ENCODE measurements at places on chromosomes 12 and 14.
A peak's percentile ranks its signal among the peaks of the same experiment; 100 is the strongest.

GRCh38 chr14:72776701-72777261, 117.1 kb downstream of the DPF3 start:
- DNase-seq: no peak

DNA sequence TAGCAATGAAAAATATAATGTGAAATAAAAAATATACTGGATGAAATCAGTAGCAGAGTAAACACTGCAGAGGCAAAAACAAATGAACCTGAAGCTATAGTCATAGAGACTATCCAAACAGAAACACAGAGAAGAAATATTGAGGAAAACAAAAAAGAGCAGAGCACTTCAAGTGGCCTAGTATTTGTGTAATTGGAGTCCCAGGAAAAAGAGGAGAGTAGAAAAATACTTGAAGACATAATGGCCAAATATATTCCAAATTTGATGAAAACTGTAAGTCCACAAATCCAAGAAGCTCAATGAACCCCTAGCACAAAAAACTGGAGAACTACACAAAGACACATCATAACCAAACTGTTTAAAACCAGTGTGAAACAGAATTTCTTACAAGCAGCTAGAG, 37.2 kb upstream of the CTDSP2 start:
- DNase-seq: no peak

- DNase-seq: no peak
Observed at GRCh38 chr12:30930238-30930637, 3.7 kb downstream of the TSPAN11 start.

DNA sequence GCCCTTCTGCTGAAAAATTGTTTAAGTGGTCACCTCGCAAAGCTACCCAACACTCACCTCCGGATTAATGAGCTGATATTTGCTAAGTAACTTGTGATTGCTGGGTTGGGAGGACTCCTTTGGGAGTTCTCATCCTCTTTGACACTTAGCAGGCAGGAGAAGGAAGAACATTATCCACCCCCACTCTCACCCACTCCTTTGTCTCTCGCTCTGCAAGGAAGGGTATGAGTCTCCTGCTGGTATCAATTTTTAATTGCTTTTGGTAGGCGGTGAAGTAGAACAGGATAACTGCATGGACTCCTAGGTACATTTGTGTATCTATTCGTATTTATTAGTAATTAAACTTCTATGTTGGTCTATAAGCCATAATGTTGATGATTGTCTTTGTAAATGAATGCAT, 6.9 kb upstream of the ABHD12B start:
- DNase-seq: no peak

GRCh38 chr14:77375164-77375950, 1.5 kb downstream of the TMED8 start:
- no peak for DNase-seq

GRCh38 chr12:110077800-110078199, 29.5 kb upstream of the C12orf76 start:
- no peak for DNase-seq

- DNase-seq: no peak
Observed at GRCh38 chr14:103739793-103740501, 24.3 kb downstream of the ZFYVE21 start.

GRCh38 chr14:54360667-54361066, 36.1 kb upstream of the CDKN3 start:
- no peak for DNase-seq

DNA sequence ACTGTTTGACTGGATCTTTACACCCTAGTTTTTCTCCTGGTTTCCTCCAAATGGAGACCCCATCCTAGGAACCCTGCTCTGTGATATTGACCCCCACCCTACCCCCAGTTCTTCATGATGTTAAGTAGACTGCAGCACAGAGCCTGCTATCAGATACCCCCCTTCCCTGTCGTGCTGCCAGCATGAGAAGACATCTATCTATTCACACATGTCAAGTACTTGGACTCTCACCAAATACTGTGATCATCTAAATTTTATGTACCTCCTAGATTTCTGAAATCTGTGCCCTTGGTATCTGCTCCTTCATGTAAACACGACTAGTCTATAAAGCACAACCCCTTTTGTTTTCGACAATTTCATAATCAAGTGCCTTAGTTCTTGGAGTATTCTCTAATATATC, 38.9 kb downstream of the FERMT2 start:
- DNase-seq: no peak

GRCh38 chr14:22890416-22890815, 7.4 kb downstream of the REM2 start:
- no peak for DNase-seq

DNA sequence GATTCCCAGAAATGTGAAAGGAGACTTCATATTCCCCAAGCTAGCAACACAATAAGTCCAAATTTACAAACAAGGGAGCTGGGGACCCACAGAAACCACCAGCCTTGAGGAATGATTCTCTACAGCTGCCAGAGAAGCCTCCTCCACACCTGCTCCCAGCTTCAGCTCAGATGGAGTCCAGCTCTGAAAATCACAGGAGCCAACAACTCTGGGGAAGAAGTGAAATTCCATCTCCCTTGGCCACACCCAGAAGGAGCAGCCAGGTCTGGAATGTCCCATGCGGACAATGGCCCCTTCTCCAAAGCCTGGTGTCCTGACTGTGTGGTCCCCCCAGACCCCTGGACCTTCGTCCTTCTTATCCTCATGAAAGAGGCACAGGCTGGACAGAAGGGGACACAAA, 45.4 kb downstream of the SYNE3 start:
- no peak for DNase-seq

DNA sequence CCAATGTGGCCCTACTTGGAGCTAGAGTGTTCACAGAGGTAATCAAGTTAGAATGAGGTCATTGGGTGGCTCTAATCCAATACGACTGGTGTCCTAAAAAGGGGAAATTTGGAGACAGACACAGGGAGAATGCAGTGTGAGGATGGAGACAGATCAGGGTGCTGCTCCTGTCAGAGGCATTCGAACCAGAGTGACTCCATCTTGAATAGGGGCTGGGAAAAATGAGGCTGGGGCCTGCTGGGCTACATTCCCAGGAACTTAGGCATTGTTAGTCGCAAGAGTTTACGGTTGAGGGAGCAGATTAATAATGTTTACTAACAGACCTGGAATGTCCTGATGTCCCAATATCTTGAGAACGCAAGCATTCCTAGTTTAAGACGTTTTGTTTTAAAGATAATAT, 20.2 kb downstream of the TNFAIP2 start:
- DNase-seq: no peak

GRCh38 chr14:61183196-61183885, 97.8 kb downstream of the TMEM30B start:
- DNase-seq: no peak

GRCh38 chr12:6068227-6068626, 56.2 kb downstream of the VWF start:
- no peak for DNase-seq

DNA sequence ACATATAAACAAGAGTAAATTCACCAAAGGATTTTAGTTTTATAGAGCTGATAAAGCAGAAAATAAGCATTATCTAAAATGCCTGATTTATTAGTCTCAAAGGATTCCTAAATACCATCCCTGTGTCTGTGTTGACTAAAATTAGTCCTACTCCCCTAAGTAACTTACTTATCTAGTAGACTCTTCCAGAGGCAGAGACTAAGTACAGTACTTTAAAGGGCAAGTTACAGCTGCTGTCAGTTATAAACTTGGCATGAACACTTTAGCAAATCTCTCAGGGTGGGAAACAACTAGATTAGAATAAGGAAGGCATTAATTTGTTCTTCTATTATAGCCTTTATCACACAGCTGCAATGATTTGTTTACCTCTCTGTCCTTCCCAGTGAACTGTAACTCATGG, 46.0 kb downstream of the ATP2B1 start:
- DNase-seq: no peak

GRCh38 chr12:45893240-45893639, 97.1 kb downstream of the SCAF11 start:
- DNase-seq: peak; percentile 14

DNA sequence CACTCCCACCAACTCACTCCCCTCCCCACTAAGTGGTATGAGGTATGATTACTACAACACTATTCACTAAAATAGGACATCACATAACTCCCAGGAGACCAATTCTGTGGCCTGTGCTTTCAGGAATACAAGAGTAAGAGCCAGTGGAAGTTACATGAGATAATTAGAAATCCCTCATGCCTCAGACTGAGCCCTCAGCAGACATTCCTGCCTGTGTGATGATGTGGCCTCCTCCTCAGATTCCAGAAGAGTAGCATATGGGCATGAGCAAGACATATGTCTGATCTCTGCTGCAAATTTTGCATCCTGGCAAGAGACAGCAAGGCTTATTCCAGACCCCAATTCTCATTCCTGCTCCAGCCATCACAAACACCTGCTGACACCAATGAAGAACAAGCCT, 46.0 kb upstream of the BMP4 start:
- DNase-seq: peak; percentile 43

DNA sequence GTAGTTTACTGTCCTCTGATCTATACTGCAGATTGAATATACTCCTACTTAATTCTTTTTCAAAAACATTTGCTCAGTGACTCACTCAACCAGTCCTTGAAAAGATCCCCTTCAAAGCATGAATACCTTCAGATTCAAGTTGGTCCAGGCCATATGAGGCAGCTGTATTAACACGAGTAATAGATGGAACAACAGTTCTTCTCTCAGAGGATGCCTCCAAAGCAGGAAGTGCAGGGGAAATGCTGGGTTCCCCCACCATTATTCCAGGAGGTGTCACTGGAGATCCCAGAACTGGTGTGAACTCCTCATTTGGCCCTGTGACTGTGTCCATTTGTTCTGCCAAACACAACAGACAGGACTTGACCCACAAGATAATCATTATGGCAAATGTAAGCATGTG, 20.6 kb downstream of the ARMH4 start:
- no peak for DNase-seq

GRCh38 chr12:123829561-123829960, 67.5 kb downstream of the DNAH10 start:
- no peak for DNase-seq

DNA sequence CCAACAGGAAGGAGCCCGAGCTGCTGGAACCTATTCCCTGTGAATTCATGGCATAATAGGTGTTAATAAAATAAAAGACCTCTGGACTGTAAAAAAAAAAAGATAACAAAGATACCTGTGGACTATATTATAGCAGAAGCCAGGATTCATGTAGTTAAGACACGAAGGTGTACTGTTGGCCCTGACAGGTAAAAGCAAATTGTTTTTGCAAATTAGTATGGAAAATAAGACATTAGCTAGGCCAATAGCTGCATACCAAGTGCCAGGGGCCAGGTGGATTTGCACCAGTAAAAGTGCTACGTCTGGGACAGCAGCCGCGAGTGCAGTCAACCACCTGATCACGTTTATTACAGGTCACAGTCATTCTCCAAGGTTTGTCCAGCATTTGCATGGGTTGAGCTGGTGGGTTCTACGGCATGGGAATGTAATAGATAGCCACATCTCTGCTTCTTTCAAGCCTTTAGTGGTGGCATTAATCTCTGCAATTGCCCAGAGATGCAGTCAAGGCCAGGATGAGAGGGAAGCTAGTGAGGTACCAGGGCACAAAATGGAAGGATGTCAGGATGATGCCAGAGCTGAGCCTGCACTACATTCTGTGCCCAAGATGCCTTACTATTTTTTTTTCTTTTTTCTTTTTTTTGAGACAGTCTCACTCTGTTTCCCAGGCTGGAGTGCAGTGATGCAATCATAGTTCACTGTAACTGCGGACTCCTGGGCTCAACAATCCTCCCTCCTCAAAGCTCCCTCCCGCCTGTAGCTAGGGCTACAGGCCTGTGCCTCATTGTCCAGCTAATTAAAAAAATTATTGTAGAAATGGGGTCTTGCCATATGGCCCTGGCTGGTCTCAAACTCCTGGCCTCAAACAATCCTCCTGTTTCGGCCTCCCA, 26.3 kb downstream of the TNFAIP2 start:
- no peak for DNase-seq

DNA sequence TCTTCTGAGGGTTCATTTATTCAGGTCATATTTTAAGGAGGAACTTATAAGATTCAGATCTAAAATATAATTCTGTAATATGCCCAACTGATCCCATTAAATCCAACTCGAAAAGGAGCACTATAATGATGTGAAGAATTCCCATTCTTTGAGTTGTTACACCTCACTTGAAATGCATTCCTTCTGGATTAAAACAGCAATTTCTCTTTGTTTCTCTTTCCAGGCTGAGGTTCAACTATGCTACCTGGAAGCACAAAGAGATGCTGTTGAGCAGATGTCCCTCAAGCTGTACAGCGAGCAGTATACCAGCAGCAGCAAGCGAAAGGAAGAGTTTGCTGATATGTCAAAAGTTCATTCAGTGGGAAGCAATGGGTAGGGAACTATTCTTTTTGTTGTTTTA, 260.6 kb upstream of the NPAS3 start:
- no peak for DNase-seq

DNA sequence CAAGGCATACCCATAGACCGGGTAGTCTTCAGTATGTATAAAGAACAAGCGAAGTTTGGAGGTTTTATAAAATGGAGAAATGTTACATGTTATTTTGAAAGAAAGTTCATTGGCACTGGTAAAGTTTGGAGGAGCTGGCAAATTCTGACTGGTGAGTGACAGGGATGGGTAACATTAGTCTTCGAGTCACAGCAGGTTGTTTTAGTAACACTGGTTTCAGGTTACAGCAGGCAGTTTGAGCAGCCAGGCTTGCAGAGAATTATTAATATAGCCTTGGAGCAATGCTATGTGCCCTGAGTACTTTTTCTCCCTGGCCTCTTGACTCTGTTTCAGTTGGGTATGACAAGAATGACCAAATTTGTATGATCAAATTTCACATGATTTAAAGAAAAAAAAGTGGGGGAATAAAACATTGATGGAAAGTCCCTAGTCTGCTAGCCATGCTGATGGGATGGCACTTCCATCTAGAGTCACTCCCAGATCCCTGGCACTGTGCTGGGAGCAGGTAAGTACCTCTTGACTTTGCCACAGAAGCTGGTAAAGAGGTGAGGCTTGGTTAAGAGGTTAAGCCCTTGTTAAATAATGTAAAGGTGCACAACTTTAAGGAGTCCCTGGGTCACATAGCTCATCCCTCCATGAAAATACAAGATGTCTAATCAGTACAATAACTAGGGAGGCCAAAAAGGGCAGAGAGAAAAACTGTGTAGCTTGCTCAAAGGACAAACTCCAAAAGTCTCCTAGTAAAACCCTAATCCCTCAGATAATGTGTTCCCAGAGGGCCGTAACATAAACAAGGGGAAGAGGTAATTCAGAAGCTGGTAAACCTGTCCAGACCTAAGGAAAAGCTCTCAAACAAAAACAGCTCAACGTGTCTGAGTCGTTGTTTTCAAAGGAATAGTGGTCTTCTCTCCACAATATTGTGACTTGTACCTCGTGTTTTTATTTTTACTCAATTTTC, 12.7 kb upstream of the SVOP start:
- no peak for DNase-seq

DNA sequence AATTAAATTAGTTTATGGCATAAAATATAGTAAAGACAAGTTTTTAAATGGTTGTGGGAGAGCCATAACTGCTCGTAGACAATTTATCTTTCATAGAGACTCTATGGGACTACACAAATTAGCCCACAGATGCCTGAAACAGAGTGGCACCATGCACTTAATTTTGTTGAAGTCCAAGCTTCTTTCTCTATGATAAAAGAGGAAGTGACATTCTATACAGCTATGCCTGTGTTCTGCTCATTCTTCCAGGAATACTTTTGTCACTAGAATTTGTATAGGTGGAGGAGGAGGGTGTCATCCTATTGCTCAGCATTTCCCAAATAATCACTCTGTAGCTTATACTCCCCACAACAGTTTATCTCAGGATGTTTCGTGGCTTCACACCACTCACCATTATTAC, 43.7 kb upstream of the KICS2 start:
- no peak for DNase-seq
